ENCODE measurements at places on chromosomes 12 and 14.
A peak's percentile ranks its signal among the peaks of the same experiment; 100 is the strongest.

- DNase-seq: no peak
Observed at GRCh38 chr12:89567691-89568239, 41.9 kb upstream of the POC1B start.

GRCh38 chr12:18165422-18165871 is 75.5 kb upstream of the RERGL start:
- no peak for DNase-seq

DNA sequence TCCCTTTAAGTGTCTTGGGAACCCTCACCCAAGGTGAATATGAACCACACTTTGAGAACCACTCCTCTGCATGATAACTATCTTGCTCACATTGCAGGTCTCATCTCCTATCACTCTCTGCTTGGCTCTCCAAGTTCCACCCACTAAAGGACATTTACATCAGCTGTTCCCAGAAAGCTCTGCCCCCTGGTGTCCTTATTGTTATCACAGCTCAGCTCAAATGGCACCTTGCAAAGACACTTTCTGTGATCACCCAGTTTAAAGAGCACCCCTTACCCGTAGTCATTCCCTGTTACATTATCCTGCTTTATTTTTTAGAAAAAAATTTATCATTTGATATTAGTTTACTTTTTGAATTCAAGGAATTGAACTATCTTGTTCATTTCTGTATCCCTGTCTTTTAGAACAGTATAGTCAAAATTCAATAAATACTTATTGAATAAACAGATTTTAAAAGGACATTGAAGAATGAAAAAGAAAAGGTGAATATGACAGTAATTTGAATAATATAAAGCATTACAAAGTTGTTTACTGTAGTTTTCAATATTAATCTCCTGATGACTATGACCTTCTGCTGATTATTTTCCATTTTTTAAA is 20.5 kb upstream of the GUCY2C start:
- peak; percentile 56 for DNase-seq

- DNase-seq: no peak
Observed at GRCh38 chr12:115232455-115233156, 548.6 kb upstream of the TBX3 start.

- peak; percentile 40 for DNase-seq
Observed at GRCh38 chr14:24233538-24233866, 773 bp downstream of the GMPR2 start.

All from stimulated activated CD8-positive, alpha-beta memory T cell treated with anti-CD3 and anti-CD28 coated beads, Interleukin-4, amount 100 ng/mL, for 48 hours (primary cell).